Activated naive CD8-positive, alpha-beta T cell treated with anti-CD3 and anti-CD28 coated beads for 36 hours (primary cell): ENCODE measurements at places on chromosomes 12 and 14.
A peak's percentile ranks its signal among the peaks of the same experiment; 100 is the strongest.

GRCh38 chr12:124730455-124730932 lies 133.2 kb downstream of the SCARB1 start:
- no peaks in the 10 kb centered on the region for H3K36me3 ChIP-seq
- H3K4me3 ChIP-seq, result no peak overlapping the region
- DNase-seq, result no peak
- peaks cover 8% of the 10 kb centered on the region for H3K27me3 ChIP-seq

GRCh38 chr12:118874698-118875548 lies 106.4 kb upstream of the SRRM4 start:
- no peak for DNase-seq
- H3K4me1 ChIP-seq, result no peaks in the 10 kb centered on the region
- H3K36me3 ChIP-seq, result no peaks in the 10 kb centered on the region
- no peak overlapping the region for H3K4me3 ChIP-seq

DNA sequence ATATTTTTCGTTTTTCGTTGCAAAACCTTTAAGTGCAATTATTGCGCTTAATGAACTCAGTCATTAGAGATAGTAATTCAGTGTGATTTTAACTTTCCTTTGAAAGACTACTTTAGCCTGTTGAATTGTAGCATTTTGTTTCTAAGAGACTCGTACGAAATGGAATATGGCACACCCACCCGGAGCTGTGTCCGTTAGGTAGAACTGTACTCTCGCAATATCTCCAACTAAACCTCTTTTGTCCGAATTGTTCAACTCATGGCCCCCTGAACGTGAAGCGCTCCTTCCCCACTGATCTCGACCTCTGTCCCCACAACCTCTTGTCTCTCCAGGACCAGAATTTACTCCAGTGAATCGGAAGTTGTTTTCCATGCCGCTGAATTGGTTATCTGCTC lies 800 bp downstream of the PCNX4 start:
- peaks cover 26% of the 10 kb centered on the region for H3K36me3 ChIP-seq
- DNase-seq, result peak; percentile 13
- peak overlapping the region; percentile 97 for H3K4me3 ChIP-seq
- peaks cover 30% of the 10 kb centered on the region for H3K4me1 ChIP-seq
- H3K27ac ChIP-seq, result peak overlapping the region; percentile 95
- H3K27me3 ChIP-seq, result no peaks in the 10 kb centered on the region

DNA sequence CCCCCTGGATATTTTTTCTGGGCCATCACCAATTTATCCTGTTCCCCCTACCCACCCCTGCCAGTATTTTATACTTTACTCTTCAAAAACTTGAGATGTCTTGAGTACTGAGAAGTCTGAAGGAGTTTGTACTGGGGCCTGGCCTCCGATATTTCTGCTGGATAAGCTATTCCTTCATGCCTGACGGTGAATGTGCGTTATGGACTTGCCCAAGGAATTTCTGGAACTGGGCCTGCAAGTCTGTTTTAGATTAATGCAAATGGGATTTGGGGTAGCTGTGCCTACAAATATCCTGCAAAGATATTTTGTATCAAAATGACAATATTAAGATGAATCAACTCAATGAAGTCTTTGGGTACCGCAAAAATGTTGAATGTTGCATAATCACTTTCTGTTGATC lies at the start of gene PTCSC3:
TSS of gene PTCSC3 (minus strand) at position 199 of the 400 bp plus-strand sequence.
- H3K27me3 ChIP-seq, result peaks cover 14% of the 10 kb centered on the region
- no peaks in the 10 kb centered on the region for H3K36me3 ChIP-seq
- DNase-seq, result no peak
- H3K4me3 ChIP-seq, result no peak within 1 kb of the TSS

DNA sequence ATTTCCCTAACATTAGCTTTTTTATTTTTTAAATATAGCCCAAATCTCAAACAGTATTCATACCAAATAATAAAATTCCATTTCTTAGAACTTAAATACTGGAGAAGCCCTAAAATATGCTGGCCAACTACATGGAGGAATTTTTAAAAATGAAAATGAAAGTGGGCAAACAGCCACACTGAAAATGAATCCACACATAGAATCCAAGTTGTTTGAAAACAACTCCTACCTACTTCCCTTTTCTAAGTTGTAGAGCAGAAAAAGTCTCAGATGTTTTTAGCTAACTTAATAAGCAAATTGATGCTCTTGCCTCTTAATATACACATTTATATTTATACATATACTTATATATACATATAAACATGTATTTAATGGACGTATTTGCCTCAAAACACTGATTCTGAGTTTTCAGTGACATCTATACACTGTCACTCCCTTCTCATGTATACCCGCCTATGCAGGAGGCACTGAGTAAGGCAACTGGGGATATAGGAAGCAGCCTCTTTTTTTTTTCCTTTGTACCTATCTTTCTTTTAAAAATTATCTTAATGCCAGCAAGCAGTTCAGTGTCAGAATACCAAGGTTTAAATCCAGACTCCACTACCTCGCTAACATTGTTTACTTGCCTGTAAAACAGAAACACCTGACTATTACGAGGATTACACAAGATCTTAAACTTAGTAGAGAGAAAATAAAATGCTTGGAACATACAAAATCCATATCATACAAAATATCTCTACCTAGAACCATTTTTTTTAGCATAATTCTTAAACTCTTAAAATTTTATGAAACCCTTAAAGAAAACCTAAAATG lies 13.3 kb downstream of the DICER1 start:
- H3K27me3 ChIP-seq, result no peaks in the 10 kb centered on the region
- H3K4me1 ChIP-seq, result peaks cover 70% of the 10 kb centered on the region
- DNase-seq, result no peak
- H3K36me3 ChIP-seq, result peaks cover 35% of the 10 kb centered on the region
- H3K27ac ChIP-seq, result no peak overlapping the region

GRCh38 chr12:52874573-52875435 lies 26.0 kb upstream of the KRT78 start:
- peaks cover 14% of the 10 kb centered on the region for H3K4me1 ChIP-seq
- H3K27me3 ChIP-seq, result no peaks in the 10 kb centered on the region
- H3K36me3 ChIP-seq, result no peaks in the 10 kb centered on the region
- H3K4me3 ChIP-seq, result peak overlapping the region; percentile 69
- no peak overlapping the region for H3K27ac ChIP-seq

DNA sequence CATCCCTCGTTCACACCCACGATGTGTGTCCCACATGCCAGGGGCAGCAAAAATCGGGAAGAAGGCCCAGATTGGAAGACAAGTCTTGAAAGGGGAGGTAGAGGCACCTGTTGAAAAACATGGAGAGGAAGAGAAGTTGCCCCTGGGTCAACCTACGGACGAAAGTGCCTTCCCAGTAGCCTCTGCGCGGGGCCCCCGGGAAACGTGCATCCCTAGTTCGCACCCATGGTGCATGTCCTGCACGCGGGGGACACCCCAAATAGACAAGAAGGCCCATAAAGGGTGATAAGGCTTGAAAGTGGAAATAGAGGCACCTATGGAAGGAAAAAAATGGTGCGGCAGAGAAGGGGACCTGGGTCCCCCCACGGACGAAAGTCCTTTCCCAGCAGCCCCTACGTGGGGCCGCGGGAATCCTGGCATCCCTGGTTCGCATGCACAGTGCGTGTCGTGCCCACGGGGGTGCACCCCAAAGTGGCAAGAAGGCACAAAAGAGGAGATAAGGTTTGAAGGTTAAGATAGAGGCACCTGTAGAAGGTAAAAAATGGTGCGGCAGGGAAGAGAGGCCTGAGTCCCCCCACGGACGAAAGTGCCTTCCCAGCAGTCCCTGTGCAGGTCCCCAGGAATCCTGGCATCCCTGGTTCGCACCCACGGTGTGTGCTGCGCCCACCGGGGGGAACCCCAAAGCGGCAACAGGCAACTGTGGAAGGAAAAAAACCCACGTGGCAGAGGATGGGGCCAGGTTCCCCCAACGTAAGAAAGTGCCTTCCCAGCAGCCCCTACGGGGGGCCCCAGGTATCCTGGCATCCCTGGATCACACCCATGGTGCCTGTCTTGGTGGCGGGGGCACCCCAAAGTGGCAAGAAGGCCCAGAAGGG lies 278.3 kb downstream of the ALG10 start:
- no peaks in the 10 kb centered on the region for H3K4me1 ChIP-seq
- no peak overlapping the region for H3K4me3 ChIP-seq
- H3K27ac ChIP-seq, result no peak overlapping the region
- peaks cover 2% of the 10 kb centered on the region for H3K36me3 ChIP-seq

DNA sequence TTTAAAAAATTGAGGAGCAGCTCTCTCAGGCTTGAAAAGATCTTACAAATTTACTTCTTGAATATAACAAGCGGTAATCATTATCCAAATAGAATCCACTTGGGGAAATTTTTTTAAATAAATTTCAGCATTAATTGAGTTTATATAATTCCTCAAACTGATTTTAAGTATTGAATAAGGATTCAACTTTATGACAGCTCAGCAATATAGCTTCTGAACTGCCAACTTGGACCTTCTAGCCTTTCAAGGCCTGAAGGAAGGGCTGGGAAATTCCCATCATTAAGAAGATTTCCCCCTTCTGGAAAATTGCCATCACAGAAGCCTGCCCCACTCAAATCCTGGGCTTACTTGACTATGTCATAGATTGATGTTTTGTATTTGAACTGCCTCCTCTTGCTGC lies 57.5 kb upstream of the GARIN2 start:
- H3K36me3 ChIP-seq, result peaks cover 27% of the 10 kb centered on the region
- no peak overlapping the region for H3K4me3 ChIP-seq

GRCh38 chr14:105500036-105500725 lies 9.1 kb downstream of the TEDC1 start:
- DNase-seq, result no peak
- no peak overlapping the region for H3K27ac ChIP-seq
- no peak overlapping the region for H3K4me3 ChIP-seq
- H3K27me3 ChIP-seq, result peaks cover 9% of the 10 kb centered on the region
- no peaks in the 10 kb centered on the region for H3K4me1 ChIP-seq

DNA sequence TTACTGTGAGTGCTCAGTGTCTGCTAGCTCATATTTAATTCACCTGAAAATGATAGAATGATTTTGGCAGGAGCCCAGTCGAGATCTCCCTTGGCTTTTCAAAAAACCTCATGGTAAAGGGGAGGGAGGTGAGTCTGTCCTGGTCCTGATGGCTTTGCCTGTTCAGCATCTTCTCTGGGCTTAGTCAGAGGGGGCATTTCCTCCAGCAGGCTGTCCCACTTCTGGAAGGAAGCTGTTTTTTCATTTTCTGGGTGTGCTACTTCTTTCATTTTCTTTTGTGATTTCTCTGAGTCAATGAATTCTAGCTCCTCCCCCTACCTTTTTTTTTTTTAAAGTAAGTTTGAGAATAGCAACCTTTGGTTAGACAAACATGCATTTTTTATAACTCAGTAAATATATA lies 58.8 kb downstream of the TMX1 start:
- H3K36me3 ChIP-seq, result no peaks in the 10 kb centered on the region
- H3K27me3 ChIP-seq, result peaks cover 13% of the 10 kb centered on the region
- H3K4me3 ChIP-seq, result no peak overlapping the region
- peak; percentile 4 for DNase-seq
- no peak overlapping the region for H3K27ac ChIP-seq
- H3K4me1 ChIP-seq, result peaks cover 9% of the 10 kb centered on the region
